GOT3 (cell line): ENCODE measurements at places on chromosomes 12 and 14.

DNA sequence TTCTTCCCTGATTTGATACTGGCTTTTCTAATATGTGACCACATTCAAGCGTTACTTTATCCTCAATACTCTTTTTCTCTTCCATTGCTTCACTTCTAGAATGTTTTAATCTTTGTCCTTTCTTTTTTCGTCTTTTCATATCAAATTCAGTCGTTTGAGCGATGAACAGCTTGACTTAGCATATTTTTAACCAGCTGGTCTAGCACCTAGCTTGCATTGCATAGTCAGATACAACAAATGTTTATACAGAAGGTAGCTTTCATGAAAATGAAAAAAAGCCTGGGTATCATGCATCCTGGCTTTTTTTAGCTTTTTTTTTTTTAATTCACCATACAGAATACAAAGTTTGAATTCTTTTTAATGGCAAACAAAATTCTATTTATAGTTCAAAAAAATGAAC, 1.2 kb downstream of the SOX5 start:
- DNase-seq, result no peak

GRCh38 chr14:22449600-22449905, 139.5 kb downstream of the DAD1 start:
- no peak for DNase-seq

- DNase-seq, result no peak
Observed at GRCh38 chr12:6925540-6926279, 2.0 kb upstream of the ATN1 start.

DNA sequence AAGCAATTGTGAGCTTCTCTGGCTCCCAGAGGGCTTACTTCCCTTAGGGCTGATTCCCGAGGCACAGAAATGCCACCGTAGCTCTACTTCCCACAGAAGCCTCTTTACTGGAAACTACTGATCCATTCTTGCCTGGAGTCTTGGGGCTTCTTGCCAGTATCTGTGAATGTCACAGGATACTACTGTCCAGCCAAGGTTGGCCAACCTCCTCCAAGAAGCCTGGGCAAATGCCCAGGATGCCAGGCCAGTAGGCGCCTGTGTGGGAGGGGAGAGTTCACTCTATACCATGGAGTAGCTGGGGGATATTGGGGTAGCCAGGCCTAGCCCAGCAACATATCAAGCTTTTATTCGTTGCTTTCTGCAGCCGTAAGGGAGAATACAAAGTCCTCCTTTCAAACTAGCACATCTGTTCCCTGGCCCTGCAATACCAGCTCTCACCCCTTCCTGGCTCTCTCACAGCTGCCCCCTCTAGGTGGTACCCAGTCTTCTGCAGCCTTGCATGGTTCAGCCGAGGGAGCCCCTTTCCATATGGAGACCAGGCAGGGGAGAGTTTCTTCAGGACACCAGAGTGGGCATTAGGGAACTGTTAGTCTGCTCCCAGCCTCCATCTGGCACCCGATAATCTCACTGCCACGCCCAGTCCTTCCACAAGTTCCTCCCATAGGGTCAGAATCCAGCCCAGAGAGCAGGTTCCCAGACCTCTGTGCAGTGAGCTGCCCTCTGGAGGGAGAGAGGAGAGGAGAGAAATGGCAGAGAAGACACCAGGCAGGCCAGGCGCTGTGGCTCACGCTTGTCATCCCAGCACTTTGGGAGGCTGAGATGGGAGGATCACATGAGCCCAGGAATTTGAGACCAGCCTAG, 24.3 kb upstream of the PLEK2 start:
- DNase-seq, result no peak

- DNase-seq, result no peak
Observed at GRCh38 chr12:66210840-66211239, 21.8 kb downstream of the IRAK3 start.

- no peak for DNase-seq
Observed at GRCh38 chr14:37443461-37443860, 151.6 kb downstream of the FOXA1 start.

DNA sequence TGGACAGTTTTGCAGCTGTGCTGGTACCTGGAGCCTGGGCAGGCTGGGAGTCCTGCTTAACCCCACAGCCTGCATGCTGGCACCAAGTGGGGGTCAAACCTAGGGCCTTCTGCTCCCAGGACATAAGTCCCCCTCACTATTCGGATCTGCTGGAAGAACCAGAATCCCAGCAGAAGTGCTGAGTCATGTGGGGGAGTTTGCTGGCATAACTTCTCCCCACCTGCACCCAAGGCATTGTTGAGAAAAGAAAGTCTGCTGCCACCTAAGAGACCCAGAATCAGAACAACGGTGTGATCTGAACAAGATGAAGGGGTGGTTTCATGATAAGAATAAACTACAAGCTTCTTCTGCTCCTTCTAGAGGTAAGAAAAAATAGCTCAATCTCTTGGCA, 102.7 kb downstream of the RBM19 start:
- DNase-seq, result no peak

- DNase-seq, result no peak
Observed at GRCh38 chr12:16121953-16122352, 155.5 kb downstream of the SLC15A5 start.

GRCh38 chr12:111758120-111758561, 8.6 kb upstream of the ALDH2 start:
- DNase-seq, result no peak

GRCh38 chr12:128133321-128134073, 133.5 kb upstream of the TMEM132C start:
- no peak for DNase-seq

DNA sequence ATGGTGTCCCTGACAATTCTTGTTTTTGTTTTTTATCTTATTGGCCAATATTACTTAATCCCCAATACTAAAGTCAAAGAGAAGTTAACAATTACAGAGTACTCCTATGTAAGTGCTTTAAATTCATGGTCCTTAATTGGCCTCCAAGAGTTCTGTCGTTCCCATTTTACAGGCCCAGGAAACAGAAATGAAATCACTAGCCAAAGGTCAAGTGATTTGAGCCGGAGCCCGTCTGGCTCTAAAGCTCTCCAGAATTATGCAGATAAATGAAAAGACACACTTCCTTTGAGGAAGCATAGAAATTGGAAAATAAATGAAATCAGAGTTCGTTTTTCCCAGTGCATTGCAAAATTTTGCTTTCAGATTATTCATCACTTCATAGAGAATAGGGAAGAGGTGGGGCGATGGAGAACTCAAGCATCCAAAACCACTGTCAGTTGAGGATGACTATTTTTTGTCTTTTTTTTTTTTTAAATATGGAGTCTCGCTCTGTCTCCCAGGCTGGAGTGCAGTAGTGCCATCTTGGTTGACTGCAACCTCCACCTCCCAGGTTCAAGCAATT, 78.5 kb downstream of the MAP1LC3B2 start:
- no peak for DNase-seq

- no peak for DNase-seq
Observed at GRCh38 chr14:84891404-84891803, 638.5 kb upstream of the FLRT2 start.

DNA sequence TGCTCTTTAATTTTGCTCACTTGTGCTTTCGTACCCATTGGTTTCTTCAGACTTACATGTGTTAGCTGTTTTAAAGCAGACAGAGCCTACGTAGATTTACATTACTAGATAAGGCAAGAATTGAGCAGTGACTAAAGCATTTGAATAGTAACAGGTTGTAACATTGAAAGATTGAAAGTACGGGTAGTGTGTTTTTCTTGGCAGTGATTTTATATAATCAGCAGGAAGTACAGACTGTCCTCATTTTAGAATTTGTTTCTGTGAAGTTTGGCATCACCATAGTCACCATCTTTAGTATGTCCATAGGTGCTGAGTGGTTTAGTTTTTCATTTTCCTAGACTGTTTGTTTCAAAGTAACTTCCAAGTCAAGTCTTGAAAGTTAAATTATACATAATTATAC, 14.0 kb downstream of the RTRAF start:
- DNase-seq, result no peak

- DNase-seq, result no peak
Observed at GRCh38 chr14:103733651-103734050, 18.0 kb downstream of the ZFYVE21 start.

DNA sequence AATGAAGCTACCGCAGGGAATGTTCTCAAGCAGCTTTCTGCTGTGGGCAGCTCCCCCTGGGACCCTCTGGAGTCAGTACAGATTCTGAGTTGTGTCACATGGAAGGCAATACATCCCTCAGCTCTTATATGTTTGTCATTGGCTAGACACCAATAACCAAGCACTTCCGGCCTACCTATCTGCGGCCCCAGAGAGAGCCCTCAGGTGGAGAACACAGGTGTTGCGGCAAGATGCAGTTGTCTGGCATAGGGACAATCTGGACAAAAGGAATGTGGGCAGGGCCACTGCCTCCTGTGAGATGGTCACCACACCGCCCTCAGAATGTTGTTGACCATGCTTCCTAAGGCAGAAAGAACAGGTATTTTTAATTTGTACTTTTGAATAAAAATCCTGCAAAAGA, 118.7 kb downstream of the BRMS1L start:
- no peak for DNase-seq

DNA sequence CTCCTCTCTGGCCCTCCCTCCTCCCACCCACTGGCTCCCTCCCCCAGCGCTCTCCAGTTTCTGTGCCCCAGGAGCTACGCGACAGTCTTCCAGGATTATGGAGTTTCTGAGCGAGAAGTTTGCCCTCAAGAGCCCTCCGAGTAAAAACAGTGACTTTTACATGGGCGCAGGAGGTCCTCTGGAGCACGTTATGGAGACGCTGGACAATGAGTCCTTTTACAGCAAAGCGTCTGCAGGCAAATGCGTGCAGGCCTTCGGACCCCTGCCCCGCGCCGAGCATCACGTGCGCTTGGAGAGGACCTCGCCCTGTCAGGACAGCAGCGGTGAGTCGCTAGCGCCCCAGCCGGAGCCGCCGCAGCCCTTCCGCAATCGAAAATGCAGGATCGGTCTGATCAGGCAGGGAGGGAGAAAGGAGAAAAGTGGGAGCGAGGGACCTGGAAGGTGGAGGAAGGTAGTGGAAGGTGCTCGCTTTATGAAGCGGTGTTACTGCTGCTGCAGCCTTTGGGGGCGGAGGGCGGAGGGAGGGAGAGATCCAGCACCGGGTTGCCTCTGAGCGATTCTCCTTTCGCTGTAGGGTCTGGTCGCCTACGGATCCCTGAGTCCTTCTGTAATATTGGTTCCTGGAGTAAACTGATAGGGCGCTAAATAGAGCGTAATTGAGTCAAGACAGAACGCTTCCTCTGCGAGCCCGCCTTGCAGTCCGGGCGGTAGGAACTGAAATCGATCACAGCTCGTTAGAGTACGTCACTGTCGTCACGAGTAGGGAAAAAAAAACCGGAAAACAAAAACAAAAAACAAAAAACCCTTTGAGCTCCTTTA, at the start of gene ALX1:
ALX1 (plus strand) TSS at position 56 of the 819 bp plus-strand sequence; CDS start at position 98, 42 bp downstream.
- DNase-seq, result no peak

DNA sequence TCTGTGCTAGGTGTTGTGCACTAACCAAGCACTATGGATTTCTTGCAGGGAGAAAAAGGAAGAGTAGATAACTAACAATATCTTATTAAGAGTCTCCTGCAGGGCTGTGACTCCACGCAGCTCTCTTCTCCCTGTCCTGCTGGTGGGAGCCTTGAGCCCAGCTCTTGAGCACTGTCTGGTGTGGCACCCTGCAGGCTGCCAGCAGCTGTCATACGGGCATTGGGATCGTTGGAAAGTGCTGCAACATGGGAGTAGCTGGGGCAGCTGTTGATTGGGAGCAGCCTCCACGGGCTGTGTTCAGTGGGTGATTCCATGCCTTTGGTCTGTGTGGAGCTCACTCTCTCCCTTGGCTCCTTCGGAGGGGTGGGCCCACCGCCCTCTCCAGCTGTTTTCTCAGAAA, 125.3 kb downstream of the FBXL14 start:
- DNase-seq, result no peak
